Cortex of kidney (tissue), 1 donor: ENCODE measurements at places on chromosomes 1 and 21.

GRCh38 chr1:59699227-59699847 lies 115.4 kb upstream of the HOOK1 start:
- no peak for DNase-seq

- DNase-seq = no peak
Measured at GRCh38 chr1:11680270-11681070, 478 bp downstream of the MAD2L2 start.

DNA sequence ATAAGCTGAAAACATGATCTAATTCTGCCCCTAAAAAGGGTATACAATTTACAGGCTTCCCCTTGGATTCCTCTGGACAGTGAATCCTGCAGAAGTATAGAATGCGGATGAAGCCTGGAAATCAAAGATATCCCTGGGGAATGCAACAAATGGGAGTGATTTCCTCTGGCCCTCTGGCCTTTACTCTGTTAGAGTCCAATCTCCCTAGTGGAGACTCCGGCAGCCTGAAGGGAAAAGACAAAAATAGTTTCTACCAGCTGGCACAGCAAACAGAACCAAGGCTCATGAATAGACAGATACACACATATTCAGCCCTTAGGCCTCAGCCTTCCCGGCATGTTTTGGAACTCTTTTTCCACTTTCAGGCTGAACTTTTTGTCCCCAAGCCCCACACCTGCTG lies 3.9 kb upstream of the LRRC52 start:
- DNase-seq = no peak

DNA sequence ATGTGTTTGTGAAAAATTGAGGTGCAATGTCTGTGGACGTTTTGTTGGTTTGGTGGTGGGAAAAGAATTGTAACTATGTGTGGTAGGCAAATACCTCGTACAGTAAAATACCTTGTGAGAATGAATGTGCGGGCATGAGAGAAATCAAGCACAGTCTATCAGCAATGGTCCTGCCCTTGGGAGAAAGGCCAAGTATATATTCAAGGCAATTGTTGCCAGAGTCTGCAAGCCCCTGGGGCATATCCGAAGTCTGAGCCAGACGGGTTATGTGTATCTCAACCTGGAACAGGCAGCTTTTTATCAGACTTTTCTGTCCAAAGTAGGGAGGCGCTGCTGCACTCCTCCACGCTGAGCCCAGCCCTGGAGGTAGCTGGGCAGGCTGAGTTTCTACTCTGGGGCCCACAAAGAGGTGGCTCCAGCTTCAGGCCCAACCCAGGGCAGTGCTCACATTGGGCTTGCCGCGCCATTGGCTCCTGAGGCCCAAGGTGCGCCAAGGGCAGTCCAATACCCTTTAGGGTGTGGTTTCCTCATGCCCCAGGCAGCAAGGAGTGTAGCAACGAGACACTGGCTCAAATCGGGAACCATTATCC lies 9.4 kb upstream of the GNL2 start:
- DNase-seq = no peak

DNA sequence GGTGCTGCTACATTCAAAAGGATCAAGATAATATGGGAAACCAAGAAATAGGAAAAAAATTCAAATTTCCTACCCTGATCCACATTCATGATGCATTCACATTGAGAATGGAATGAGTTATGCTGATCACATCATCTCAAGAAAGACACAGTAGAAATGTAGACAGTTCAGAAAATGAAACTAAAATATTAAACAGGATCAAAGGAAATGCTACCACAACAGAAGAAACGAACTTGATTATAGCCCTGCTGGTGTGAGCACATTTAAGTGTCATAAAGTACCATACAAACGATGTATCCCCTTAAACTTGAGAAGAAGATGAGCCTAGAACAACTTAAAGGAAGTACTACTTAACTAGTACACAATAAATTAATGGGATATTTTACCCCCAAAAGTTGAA lies 21.3 kb downstream of the SYDE2 start:
- no peak for DNase-seq

- no peak for DNase-seq
Measured at GRCh38 chr1:7526196-7526866, 244.8 kb upstream of the VAMP3 start.

GRCh38 chr1:41503538-41504113 lies 19.1 kb upstream of the EDN2 start:
- no peak for DNase-seq

DNA sequence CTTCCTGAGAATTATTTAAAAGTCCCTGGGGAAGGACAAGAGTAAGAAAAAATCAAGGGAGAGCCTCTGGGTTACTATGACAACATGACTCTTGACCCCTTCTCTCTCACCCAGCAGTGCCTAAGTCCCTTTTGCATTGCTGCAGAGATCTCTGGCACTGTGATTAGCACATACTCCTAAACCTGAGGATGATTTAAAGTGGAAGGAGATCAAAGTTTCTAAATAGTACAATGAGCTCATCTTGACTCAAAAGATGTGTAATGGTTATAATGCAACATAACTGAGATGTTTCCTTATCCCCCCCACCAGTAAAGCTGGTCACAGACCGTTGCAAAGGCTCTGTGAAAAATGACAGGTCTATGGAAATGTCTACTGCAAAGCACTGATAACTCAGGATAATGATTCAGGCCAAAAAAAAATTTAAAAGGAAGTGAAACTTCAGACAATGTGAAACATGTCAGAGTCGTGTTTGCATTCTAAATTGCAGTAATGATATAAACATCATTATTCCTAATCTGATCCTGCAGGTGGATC lies 519.2 kb downstream of the KIF26B start:
- DNase-seq = no peak

DNA sequence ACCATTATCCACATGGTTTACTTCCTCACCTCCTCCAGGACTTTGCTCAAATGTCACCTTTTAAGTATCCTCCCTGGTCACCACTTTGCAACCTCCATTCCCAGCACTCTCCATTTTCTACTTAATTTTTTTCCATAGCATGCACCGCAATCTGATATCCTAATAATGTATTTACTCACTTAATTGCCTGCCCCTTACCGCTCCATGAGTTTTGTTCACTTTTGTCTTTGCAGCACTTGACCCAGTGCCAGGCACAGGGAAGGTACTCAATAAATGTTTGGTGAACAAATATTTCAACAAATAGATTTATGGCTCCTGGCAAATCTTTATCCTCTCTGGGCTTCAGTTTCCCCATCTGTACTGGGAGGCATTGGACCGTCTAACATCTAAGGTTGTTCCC lies 53.6 kb downstream of the UBE2T start:
- DNase-seq = no peak

DNA sequence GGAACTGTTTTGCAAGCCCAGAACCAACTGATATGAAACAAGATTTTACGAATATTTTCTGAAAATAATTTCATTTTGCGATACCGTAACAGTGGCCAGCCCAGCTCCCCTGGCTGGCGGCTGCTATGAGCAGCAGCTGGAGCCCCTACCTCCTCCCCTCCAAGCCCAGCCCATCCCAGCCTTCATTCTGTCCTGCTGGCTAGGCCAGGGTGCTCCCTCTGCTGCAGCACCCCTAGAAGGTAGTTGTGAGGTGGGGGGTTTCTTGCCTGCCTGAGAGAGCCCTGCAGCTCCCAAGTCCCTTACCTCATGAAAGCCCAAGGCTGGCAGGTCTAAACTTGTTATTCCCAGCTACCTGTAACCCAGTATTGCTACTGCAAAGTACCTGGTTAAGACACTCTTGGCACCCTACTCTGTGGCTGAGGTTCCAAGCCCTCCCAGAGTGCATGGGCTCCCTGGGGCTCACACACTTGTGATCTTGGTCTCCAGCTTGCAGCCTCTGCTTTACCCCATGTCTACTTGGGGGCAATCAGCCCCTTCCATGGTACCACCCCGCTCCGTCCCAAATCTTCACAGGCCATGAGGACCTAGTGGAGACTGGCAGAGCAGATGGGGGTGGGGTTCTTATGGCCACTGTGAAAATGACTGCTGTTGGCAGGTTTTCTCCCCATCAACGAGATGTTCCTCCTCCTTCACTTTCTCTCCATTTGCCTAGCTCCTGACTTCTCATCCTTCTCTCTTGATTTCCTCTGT lies 239.8 kb downstream of the TRABD2B start:
- no peak for DNase-seq

DNA sequence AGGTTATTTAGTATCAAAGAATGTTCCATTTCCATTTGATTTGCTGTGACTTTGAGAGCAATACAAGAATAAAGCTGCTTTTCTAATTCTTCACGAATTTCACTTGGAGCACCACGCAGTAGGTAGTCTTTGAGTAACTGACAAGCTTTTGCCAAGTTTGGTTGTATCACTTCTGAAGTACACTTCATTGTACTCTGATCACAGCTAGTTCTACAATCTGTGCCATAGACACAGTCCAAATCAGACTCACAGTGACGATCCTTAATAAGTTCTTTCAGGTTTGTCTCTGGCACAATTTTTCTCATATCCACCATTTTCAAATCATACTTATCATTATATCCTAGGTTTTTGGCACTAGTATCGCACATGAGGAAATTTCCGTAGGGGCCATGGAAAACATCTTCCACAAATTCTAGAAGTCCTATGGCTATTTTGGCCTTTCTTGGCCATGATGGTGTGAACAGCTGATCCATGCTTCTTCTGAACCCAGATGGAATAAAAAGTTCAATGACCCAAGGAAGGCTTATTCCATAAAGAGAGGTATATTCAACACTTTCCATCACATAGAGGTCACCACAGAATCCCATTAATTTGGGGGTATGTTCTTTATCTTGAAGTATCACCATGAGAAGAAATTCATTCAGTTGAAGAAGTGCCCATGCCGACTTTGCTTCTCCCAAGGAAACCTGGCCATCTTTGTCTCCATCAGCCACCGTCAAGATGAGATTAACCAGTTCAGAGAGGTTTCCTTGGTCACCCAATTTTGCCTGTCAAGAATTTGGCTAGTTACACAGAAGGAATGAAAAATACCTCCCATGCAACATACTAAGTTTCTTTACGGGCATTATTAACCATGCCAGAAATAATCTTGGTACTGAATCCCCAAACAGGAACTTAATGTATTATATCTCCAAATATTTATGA lies 11.9 kb downstream of the RPL5 start:
- no peak for DNase-seq

DNA sequence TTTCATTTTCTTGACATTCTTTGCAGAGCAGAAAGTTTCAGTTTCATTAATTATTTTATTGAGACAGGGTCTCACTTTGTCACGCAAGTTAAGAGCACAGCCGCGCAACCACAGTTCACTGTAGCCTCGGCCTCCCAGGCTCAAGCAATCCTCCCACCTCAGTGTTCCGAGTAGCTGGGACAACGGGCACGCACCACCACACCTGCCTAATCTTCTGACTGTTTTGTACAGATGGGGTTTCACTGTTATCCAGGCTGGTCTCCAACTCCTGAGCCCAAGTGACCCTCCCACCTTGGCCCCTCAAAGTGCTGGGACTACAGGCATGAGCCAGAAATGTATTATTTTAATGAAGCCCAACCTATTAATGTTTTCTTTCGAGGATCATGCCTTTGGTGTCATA lies 3.0 kb upstream of the SPATC1L start:
- no peak for DNase-seq

DNA sequence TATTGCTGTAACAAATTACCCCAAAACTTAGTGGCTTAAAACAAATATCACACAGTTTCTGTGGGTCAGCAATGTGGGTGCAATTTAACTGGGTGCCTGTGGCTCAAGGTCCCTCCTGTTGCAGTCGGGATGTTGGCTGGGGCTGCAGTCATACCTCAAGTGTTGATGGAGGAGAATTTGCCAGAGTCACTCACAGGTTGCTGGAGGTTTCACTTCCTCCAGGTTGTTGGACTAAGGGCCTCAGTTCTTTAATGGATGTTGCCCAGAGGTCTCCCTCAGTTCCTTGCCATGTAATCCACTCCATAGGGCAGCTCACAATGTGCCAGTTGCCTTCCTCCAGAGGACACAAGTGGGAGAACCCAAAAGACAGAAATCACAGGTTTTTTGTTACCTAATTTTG lies 2.5 kb upstream of the TAF13 start:
- no peak for DNase-seq

DNA sequence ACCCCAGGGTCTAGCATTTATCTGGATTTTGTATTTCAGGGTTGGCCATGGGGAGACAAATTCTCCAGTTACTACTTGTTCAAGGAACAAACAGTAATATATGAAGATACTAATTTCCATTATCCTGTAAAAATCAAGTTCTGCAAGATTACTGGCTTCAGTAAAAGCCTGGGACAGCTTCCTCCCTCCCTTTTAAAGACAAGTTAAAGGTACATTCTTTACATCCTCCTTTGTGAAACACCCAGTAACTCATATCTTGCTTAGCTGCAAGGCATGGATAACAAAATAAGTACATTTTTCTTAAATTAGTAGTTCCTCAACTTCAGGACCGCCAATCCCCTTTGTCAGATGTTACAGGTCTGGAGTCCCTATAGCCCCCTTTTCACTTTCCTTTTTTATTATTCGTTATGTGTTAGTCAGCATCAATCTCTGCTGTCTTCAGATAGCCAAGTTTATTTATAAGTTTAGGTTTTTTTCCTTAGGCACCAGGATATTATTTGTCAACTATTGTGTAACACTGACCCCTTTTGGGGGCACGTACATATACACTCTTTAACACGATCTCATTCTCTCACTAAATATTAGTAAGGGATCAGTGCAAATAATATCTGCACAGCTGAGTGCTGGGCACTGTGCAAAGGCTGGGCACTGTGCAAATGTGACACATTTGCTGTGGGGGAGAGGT lies 9.8 kb downstream of the ERRFI1 start:
- no peak for DNase-seq

GRCh38 chr1:168288311-168289052 lies 7.8 kb downstream of the TBX19 start:
- no peak for DNase-seq
